ENCODE measurements at places on chromosomes 4 and X.
A peak's percentile ranks its signal among the peaks of the same experiment; 100 is the strongest.

DNA sequence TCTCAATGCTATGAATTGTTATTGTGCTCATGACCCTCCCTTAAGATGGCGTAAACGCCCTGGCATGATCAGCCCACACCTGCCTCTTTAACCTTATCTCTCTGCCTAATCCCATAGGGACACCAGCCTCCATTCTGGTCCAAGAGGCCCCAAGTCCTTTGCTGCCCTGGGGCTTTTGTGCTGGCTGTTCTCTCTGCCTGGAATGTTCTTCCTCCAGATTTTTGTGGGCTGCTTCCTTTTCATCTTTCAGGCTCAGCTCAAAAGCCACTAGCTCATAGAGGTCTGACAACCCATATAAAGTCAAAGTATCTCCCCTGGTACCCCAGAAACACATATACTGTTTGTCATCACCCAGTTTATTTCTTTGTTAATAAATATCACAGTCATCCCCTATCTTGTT, 42.4 kb downstream of the APLN start:
- DNase-seq, result no peak

GRCh38 chrX:113370006-113370405, 529.4 kb upstream of the AMOT start:
- DNase-seq, result no peak

GRCh38 chr4:171130256-171130801, 682.9 kb upstream of the GALNTL6 start:
- no peak for DNase-seq

- peak; percentile 5 for DNase-seq
Measured at GRCh38 chrX:65925005-65925404, 114.9 kb downstream of the VSIG4 start.

DNA sequence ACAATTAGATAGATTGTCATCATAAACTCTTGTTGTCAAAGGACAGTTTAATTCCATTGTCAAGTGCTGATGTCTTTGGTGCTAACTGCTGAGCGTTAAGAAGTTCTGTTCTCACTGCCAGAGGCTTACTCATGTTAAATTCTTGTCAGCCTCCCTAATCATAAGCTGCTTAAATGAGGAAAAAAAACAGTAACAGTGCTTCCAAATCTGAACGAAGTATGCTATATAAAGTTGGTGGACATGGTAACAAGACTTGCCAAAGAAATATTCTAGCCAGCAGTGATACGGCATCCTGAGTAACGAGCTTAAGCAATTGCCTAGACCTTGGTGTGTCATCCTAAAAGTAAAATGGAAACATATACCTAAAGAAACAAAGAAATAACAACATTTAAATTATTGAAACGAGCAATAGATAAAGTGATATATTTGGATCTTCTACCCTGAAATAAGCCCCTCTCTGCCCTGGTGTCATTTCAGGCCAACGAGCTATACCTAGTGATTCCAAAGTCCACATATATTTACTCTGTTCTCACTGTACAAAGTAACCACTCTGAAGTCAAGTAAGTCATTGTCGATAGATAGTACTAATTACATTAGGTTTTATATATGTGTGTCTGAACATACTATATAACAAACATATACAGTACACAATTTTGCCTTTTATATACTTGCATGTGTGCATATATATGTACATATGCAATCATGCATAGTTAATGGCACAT, 339.7 kb upstream of the HS3ST1 start:
- DNase-seq, result no peak

DNA sequence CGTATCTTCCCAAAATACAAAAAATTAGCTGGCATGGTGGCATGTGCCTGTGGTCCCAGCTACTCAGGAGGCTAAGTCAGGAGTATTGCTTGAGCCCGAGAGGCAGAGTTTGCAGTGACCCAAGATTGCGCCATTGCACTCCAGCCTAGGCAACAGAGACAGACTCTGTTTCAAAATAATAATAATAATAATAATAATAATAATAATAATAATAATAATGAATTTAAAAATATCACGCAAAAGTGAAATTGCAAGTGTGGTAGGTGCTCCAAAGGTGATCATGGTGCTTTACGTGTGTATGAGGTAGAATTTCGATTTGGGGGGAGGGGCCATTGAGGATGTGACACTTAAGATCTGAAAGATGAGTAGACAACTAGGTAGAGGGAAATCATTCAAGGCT, 4.9 kb upstream of the HPSE start:
- no peak for DNase-seq

DNA sequence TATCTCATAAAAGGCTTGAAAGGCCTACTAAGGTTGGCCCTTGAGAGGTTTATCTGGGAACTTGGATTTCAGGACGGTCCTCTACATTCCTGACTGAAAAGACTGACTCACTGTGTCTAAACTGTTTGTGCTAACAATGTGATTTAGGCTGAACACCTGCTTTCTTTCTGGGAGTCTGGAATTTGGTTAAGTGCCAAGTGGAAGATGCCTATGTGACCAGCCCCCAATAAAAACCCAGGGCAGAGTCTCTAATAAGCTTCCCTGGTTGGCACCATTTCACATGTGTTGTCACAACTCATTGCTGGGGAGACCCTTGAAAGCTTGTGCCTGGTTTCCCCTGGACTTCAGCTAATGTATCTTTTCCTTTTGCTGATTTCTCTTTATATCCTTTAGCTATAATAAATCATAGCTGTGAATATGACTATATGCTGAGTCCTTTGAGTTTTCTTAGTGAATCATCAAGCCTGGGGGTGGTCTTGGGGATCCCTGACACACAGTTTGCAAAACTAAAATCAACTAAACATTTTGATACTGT, 55.1 kb downstream of the GPR82 start:
- peak; percentile 91 for DNase-seq

DNA sequence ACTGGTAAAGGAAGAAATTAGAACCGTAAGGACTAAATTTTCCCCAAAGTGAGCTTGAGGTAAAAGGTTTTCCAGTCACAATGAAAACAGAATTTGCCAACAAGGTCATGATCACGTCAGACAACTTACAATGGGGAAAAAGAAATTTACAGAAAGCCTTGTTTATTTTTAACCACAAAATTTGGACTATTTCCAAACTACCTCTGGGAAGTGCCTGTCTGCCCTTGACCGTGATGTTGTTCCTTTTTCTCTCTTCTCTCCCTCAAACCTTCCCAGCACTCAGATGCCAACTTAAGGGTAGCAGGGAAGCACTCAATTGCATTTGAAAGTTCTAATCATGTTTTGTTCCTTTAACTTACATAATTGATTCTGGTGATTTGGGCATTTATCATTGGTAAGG, 32.5 kb downstream of the MEPE start:
- DNase-seq, result no peak

GRCh38 chrX:133666256-133666655, 251.0 kb upstream of the GPC4 start:
- DNase-seq, result peak; percentile 7

DNA sequence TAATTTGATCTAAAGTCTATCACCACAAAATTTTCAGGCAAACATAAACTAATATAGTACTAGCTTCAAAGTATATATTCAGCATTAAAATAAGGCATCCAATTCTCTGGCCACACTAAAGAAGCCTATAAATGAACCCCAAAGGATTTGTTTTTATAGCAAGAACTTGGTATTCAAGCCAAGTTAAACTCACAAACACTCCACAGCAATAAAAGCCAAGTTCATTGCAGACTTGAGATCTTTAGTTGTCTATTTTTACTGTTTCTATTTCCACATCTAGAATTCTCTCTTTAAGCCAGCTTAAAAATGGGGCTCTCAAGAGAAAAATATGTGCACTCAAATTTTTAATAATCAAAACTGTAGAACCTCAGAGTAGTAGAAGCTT, 51.1 kb downstream of the WDFY3 start:
- DNase-seq, result no peak

- no peak for DNase-seq
Measured at GRCh38 chr4:26148927-26149326, 171.9 kb upstream of the RBPJ start.

DNA sequence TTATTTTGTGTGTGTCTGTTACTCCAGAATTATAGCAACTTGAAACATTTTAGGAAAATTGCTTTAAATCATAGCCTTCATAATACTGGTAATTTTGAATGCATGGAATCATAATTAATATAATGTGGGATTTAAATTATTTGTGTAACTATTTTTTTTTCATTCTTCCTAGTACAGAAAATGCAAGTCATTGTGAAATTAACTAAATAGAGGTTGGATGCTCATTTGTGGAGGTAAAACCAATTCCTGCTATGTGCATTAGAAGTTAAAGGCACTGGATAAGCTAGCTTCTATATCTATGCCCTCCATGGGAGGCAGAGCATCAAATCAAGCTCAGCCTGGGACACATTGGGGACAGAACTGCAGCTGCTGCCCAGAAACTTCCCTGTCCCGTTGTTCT, 1048.5 kb upstream of the PABPC4L start:
- no peak for DNase-seq

DNA sequence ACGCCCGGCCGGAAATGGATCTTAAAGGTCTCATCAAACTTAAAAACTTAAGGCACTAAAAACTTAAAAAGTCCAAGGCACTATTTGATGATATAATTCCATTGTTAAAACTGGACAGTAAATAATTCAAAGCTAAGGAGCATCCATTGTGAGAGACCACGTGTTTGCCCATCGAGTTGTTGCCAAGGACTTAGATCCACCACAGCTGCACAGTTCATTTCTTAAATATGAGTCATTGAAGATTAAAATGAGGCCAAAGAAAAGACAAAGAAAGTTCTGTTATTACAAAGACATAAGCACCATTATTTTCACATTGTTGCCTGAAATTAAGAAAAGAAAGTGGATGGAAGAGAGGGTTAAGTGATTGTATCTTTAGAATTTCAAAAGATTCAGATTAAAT, 411.5 kb upstream of the FTHL17 start:
- DNase-seq, result peak; percentile 69

GRCh38 chr4:184750926-184751584, 17.2 kb upstream of the CENPU start:
- peak; percentile 98 for DNase-seq

GRCh38 chr4:138037696-138038095, 204.5 kb downstream of the SLC7A11 start:
- peak; percentile 90 for DNase-seq

- no peak for DNase-seq
Measured at GRCh38 chr4:7714176-7714575, 225.5 kb downstream of the AFAP1 start.

GRCh38 chrX:72054779-72055489, 76.8 kb downstream of the RTL5 start:
- DNase-seq, result no peak

DNA sequence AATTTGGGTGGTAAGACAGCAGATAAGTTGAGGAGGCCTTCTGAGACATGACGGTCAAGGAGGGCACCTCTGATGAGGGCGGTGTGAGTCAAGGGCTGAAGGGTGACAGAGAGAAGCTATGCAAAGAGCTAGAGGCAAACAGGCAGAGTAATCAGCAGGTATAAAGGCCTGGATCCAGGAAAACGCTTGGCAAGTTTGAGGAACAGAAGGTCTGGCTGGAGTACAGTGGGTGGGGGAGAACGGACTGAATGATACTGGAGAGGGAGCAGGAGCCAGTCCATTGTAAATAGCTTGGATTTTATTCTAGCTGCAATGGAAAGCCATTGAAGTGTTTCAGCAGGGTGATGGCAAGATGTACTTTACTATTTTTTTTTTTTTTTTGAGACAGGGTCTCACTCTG, 39.3 kb downstream of the RAB33B start:
- DNase-seq, result no peak

DNA sequence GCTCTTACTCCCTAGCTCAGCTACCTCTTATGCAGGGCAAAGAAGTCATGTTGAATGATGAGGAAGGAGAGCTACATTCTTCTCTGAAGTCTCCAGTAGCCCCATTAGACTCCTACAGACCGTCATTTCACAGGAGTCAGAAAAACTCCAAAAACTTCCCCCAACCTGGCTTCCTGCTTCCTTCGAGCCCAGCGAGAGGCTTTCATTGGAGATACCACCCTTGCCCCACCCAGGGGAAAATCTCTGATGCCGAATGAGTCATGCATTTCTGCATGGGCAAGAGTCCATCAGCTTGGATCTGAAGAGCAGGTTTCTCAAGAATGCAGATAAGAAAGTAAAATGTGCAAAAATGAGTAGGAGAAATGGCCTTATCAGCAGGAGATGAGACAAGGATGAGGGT, 53.0 kb downstream of the ARSF start:
- DNase-seq, result no peak

GRCh38 chr4:139814323-139815015, 148.8 kb downstream of the MGST2 start:
- DNase-seq, result no peak

DNA sequence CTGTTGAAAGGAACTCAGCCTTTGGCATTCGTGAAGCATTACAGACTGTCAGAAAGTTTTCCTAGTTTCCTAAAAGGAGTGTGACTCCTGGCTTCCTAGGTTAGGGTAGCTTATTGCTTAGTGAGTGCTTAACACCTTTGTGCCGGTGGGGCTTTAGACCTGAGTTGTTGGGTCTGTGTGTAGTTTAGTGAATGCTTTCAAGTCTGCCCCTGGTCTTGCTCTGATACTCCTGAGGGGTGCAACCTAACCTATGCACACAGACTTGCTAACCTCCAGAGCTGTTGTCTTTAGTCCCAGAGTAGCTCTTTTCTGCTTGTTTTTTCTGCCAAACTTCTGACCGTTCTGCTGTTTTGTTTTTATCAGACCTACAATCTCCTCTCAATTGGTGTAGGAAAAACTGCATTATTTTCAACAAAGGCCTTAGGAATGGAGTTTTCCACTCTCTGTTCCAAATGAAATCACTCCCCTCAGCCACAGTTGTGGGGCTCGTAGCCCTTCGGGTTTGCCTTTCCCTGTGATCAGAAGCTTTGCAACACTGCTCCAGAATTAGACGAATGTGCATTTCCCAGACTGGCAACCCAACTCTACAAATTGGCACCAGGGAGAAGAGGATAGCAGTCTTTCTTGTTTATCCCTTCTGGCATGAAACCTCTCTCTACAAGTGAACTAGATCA, 1399.1 kb upstream of the PCDH7 start:
- DNase-seq, result no peak

- peak; percentile 58 for DNase-seq
Measured at GRCh38 chrX:10017872-10018271, 50.7 kb downstream of the CLDN34 start.

GRCh38 chr4:127778102-127778501, 4.0 kb upstream of the HSPA4L start:
- no peak for DNase-seq

GRCh38 chrX:155086202-155086840, 15.0 kb downstream of the BRCC3 start:
- peak; percentile 28 for DNase-seq

DNA sequence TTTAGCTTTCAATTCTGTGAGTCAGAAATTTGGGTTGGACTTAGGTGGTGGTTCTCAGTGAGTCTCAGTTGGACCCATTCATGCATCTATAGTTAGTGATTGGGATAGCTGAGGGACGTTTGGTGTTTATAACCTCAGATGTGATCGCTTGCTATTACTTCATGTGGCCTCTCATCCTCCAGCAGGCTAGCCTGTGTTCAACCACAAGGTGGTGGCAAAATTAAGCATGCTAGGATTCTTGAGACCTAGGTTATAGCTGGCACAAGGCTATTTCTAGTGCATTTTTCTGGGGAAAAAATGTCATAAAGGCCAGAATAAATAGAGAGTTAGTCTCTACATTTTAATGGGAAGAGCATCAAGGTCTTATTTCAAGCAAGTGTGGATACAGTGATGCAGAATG, 10.9 kb upstream of the GRPR start:
- DNase-seq, result no peak

Measured in myocyte (in vitro differentiated cells).